ENCODE measurements at places on chromosomes 7 and 10.

DNA sequence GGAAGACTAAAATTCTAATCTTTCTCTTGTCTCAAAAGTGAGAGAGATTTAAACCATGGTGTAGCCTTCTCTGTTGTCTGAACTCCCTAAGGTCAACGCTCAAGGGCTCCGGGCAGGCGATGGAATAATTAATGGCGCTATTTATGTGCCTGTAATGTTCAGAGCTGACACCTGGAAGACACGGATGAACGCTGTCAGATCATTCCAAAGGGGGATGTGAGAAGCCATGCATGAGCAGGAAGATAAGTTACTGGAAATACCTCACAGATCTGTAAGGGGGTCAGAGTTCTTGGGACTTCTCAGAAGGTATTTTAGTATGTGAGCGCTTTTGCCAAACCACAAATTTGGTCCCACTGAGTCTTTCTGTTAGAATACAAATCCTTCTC is 73.3 kb upstream of the MTPN start:
- peak; percentile 49 for DNase-seq

DNA sequence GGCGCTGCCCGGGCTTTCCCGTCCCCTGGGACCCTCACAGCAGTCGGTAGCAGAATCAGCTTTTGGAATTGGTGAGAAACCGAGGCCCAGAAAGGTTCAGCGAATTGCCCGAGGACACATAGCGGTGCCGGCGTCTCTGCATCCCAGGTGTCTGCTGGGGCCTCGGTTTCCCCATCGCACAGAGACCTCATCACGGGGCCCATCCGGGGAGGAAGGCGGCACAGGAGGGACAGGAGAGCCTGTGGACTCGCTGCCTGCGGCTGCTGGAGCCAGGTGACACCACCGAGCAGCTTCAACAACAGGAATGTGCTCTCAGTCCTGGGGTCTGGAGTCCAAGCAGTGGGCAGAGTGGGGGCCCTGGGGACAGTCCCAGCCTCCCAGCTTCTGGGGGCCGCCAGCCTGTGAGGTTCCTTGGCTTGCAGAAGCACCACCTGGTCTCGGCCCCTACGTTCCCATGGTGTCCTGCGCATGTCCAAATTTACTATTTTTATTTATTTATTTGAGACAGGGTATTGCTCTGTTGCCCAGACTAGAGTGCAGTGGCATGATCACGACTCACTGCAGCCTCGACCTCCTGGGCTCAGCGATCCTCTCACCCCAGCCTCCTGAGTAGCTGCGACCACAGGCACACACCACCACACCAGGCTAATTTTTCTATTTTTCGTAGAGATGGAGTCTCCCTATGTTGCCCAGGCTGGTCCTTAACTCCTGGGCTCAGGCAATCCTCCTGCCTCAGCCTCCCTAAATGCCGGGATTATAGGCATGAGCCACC is 539 bp upstream of the COX19 start:
- DNase-seq, result no peak

GRCh38 chr10:123682477-123682876 is 16.3 kb downstream of the GPR26 start:
- no peak for DNase-seq

GRCh38 chr7:48455363-48455762 is 284.1 kb downstream of the ABCA13 start:
- no peak for DNase-seq

DNA sequence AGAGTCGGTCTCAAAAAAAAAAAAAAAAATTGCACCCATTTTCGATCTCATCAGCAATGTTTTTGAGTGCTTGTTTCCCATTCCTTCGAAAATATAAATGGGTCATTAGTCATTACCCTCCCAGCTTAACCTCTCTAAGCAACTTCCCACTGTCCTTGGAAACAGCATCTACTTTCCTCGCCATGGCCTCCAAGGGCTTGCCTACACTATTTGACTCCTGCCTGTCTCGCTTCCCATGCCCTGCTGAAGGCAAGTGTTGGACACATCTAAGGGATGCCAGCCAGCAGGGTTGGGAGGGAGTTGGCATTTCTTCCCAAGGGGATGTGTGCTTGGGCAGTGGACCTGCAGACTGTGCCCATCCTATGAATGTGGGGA is 12.7 kb upstream of the RHBDD2 start:
- DNase-seq, result no peak

DNA sequence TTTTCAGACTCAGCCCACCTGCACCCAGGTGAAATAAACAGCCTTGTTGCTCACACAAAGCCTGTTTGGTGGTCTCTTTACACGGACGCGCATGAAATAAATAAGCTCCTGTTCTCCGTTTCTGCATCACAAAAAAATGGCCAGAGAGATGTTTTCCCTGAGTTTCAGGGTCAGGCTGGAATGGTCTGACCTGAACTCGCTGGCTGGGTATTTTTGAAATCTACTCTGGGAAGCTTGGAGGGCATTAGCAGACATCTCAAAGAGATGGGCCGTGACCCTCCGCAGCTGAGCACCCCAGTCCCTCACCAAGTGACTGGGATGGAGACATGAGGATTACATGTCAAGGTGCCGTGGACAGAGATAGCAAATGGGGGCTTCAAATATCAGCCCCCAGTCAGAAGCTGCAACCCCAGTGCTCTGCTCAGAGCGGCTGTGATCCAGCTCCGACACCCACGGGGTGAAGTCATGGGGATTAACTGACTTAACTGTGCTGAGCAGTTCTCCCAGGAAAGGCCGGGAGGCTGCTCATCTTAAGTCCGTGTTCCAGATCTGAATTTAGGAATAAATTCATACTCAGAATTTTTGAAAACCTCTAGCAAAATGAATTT is 22.3 kb downstream of the CALML5 start:
- DNase-seq, result peak; percentile 11

DNA sequence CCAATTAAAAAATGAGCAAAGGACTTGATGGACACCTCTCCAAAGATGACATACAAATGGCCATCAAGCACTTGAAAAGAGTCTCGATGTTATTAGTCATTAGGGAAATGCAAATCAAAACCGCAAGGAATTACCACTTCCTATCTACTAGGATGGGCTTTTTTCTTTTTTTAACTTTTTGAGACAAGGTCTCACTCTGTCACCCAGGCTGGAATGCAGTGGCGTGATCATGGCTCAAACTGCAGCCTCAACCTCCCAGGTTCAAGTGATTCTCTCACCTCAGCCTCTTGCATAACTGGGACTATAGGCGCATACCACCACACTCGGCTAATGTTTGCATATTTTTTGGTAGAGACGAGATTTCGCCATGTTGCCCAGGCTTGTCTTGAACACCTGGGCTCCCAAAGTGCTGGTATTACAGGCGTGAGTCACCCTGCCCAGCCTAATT is 13.6 kb downstream of the NKX1-2 start:
- no peak for DNase-seq

DNA sequence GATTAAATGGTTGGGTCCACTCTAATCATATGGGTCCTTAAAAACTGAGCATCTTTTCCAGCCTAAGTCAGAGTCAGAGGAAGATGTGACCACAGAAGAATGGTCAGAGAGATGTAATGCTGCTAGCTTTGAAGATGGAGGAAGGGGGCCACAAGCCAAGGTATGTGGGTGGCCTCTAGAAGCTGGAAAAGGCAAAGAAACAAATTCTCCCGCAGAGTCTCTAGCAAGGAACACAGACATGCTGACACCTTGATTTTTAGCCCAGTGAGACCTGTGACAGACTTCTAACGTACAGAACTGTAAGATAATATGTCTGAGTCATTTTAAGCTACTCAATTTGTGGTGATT is 1.5 kb upstream of the EXOC6 start:
- DNase-seq, result no peak

GRCh38 chr10:48607356-48608278 is 2.7 kb upstream of the ARHGAP22 start:
- peak; percentile 25 for DNase-seq

GRCh38 chr10:42782446-42783180 is at the start of gene BMS1:
Gene BMS1 (plus strand): TSS chr10:42782795. CDS start chr10:42784395, 1,600 bp downstream.
- peak; percentile 88 for DNase-seq

DNA sequence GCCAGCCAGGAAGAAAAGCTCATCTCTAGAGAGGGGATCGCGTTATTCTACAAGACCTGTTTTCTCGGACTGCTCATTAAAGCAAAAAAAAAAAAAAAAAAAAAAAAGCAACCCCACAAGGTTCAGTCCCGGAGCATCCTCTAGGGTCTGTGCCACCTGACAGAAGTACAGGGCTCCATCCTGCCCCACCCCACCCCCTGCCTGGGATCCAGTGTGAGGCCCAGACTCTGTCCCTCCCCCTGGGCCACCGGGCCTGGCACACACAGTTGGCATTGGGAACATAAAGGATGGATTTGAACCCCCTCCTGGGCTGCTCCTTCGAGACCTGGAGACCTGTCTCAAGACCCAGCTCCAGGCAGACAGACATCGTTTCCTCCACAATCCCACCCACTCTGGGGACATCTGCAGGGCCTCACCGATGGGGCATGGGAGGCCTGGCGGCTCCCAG is 688 bp downstream of the ORAI2 start:
- DNase-seq, result peak; percentile 52

DNA sequence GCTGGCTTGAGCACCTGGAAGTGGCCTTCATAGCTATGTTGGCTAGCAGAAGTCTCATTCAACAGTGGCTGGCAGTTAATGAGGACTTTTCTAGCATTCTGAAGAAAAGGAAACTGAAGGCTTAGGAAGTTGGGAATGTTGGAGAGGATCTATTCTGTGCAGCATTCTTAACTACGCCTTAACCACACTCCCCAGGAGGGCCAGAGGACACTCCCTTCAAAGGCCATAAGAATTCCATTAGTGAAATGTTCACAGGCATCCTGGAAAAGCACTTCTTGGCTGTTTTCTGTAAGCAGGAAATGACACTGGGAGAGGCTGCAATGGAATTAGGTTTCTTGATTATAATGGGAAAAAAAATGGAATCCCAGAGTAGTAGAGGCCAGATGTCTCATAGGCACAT is 188.9 kb downstream of the ARHGAP12 start:
- DNase-seq, result no peak

- DNase-seq, result no peak
Observed at GRCh38 chr7:105849122-105849855, 27.1 kb downstream of the ATXN7L1 start.

DNA sequence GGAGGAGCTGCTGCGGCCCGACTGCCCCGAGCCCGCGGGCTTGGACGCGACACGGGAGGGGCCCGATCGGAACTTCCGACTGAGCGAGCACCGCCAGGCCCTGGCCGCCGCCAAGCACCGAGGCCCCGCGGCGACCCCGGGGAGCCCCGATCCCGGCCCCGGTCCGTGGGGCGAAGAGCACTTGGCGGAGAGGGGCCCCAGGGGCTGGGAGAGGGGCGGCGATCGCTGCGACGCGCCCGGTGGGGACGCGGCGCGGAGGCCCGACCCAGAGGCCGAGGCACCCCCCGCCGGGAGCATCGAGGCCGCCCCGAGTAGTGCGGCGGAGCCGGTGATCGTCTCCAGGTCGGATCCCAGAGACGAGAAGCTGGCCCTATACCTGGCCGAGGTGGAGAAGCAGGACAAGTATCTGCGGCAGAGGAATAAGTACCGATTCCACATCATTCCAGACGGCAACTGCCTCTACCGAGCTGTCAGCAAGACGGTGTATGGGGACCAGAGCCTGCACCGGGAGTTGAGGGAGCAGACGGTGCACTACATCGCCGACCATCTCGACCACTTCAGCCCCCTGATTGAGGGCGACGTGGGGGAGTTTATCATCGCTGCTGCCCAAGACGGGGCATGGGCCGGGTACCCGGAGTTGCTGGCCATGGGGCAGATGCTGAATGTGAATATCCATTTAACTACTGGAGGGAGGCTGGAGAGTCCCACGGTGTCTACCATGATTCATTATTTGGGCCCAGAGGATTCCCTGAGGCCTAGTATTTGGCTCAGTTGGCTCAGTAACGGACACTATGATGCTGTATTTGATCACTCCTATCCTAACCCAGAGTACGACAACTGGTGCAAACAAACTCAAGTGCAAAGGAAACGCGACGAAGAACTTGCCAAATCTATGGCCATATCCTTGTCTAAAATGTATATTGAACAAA is 1.4 kb downstream of the OTUD1 start:
- no peak for DNase-seq

DNA sequence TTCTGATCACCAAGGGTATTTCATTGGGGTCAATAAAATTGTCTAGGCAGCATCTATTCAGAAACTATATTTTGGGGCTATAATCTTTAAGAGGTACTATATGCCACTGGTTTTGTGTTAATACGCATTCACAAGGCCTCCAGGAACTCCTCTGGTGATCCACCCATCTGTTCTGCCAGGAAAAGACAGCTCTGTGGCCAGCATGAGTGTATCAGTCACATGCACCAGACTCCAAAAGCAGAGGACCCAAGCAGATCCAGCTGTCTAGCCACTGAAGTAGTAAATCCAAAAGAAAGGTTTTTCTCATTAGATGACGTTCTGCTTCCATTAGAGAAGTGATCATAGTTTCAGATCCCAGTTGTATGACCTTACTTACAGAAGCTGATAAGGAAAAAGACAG is 199.6 kb upstream of the CELF2 start:
- no peak for DNase-seq

GRCh38 chr7:87128861-87129267 is 23.4 kb upstream of the DMTF1 start:
- no peak for DNase-seq

GRCh38 chr10:93701866-93702209 is 554 bp downstream of the FRA10AC1 start:
- DNase-seq, result no peak

GRCh38 chr10:58757352-58758065 is 244.8 kb downstream of the BICC1 start:
- no peak for DNase-seq

GRCh38 chr10:31687663-31688482 is 240.8 kb downstream of the ARHGAP12 start:
- DNase-seq, result no peak

DNA sequence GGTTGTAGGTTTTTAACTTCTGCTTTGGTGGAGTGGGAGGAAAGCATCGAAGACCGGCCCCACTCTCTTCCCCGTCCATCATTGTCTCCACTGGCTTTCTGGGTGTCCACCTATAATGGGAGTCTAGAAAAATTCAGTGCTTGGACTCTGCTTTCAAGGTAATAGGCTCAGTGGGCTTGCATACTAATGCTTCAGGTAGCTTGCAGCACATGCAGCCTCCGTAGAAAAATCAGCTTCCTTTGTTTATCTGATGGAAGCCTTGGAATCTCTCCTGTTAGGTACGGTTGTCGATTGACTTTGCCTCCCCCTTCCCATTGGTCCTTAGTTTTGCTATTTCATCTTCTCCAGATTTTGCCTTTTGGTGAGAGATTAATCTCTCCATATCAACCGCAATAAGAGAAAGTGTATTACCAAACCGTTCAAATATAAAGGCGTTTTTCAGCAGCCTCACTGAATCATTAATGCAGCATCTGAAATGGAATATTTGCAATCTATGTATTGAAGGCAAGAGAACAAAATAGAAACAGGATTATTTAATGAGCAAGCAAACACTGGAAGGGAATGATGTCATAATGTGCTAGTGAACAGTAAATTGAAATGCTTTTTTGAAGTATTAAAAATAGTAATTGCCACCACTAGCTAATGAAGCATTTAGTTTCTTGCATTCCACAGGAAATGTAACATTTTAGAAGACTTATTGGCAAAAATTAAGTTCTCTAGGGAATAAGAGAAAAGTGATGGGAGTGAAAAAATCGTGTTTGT is 944 bp downstream of the AVL9 start:
- DNase-seq, result peak; percentile 25

- DNase-seq, result no peak
Observed at GRCh38 chr7:115734641-115735040, 295.9 kb downstream of the TFEC start.

- no peak for DNase-seq
Observed at GRCh38 chr7:21412410-21412851, 15.5 kb upstream of the SP4 start.

GRCh38 chr7:40220421-40220911 is 85.7 kb downstream of the SUGCT start:
- DNase-seq, result no peak

- no peak for DNase-seq
Observed at GRCh38 chr7:55493408-55493807, 78.9 kb downstream of the VOPP1 start.

All from D341Med (cell line).